Sigmoid colon (tissue), 7 donors: ENCODE measurements at places on chromosomes 12 and 14. TPM values are rescaled to one million over a fixed set of nuclear protein-coding genes. Genes with fewer than 3 reads are reported as not detected.

Gene PMEL
- not detected for total RNA-seq

Gene ESPL1
- 0.16 TPM for total RNA-seq

Gene FIGNL2
- not detected for total RNA-seq

Gene GALC
- 22.8 TPM for total RNA-seq

Gene SYT1
- 20.0 TPM for total RNA-seq

Gene PLXNC1
- total RNA-seq: 2.0 TPM

Gene KRT3
- not detected for total RNA-seq

Gene TMEM30B
- 1.4 TPM for total RNA-seq

Gene GLT8D2
- 17.1 TPM for total RNA-seq

Gene TCL1B
- not detected for total RNA-seq
